ENCODE measurements at places on chromosomes 3 and 15.

DNA sequence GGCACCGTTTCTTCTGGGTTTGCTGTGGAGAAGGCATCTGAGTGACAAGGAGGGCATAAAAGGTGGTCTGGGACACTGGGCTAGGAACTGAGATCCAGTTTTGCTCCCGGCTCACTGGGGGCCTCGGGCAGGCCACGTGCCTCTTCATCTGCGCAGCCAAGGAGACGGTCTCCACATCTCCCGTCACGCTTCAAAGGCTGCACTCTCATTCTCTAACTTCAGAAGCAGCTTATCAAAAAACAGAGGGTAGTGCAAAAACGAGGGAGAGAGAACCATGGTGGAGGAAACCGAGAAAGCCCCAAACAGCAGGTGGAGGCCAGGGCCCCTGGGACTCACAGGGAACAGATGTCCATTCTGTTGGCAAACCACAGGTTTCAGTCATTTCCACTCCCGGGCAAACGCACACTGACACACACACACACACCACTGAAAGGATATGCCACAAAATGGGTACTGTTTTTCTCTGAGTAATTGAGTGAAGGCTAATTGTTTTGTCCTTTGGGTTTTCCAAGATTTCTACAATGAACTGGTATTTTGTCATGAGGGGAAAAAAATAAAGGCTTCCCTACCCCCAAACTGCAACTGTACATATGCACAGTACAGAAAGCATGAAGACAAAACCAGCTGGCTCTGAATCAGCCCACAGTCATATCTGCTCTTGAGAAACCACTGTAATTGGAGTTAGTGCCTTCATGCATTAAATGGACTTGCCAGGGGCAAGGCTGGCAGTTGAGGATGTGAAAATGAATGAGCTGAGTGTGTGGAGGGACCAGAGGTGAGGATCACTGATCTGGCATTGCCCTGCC, 71.9 kb downstream of the MGLL start:
- no peak for DNase-seq

DNA sequence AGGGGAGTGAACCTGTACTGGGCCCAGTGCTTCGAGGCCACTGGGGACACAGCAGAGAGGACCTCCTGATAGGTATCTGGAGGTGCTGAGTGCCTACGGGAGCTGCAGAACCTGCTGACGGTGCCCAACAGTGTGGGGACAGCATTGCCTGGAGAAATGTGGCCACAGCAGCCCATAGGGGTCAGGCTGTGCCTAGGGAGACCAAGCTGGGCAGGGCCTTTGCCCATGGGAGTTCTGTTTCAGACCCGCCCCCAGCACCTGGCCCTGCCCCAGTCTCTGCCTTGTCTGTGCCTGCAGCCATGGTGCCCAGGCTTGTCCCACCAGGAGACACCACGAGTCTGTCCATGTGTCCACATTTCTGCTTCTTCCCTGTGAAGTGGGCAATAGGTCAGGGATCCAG, 15.3 kb upstream of the RPL32 start:
- no peak for DNase-seq

- no peak for DNase-seq
Measured at GRCh38 chr3:23162934-23163333, 40.2 kb upstream of the UBE2E2 start.

GRCh38 chr3:30681649-30682211, 75.3 kb downstream of the TGFBR2 start:
- no peak for DNase-seq

DNA sequence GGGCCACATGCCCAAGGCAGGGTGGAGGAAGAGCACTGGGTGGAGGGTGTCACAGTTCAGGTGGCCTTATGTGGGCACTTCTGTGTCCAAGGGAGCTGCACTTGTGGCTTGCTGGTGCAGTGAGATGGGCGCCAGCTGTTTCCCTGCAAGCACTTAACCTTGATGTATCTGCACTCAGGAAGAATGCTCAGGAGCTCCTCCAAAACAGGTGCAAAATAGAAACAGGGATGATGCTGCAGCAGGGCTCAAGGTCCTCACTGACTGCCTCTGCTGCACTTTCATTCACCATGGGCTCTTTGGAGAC, 151.3 kb downstream of the CADPS start:
- DNase-seq, result no peak
